ENCODE measurements at places on chromosomes 11 and 22. TPM values are rescaled to one million over a fixed set of nuclear protein-coding genes. Genes with fewer than 3 reads are reported as not detected.

GAL3ST1 gene
- not detected for total RNA-seq

C1QTNF5 gene
- total RNA-seq: not detected

DGCR6 gene
- 0.71 TPM for total RNA-seq

CPT1A gene
- total RNA-seq: 22.6 TPM

MPPED1 gene
- not detected for total RNA-seq

NPAS4 gene
- not detected for total RNA-seq

PYGM gene
- 4.8 TPM for total RNA-seq

- H3K4me3 ChIP-seq: no peak overlapping the region
- no peak overlapping the region for H3K27ac ChIP-seq
- DNase-seq: no peak
- peaks cover 3% of the 10 kb centered on the region for H3K27me3 ChIP-seq
Measured at GRCh38 chr11:30346068-30346688, 23.3 kb downstream of the ARL14EP start.

DNA sequence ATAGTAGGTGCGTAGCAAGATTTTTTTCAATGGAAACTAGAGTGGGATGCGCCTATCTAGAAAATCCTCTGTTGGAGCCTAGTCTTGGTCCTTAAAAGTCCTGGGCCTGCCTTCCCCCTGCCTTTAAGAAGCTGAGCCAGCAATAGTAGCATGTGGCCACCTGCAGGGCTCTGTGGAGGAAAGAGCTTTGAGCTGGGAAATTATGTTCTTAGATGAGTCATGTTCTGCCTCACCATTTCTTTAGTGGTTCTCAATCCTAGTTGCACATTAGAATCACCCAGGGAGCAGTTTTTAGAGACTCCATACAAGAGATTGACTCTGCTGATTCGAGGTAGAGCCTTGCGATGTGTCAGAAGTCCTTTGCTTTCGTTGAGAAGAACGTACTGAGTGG, 133.5 kb downstream of the COMMD9 start:
- H3K4me3 ChIP-seq: no peak overlapping the region
- peaks cover 6% of the 10 kb centered on the region for H3K27me3 ChIP-seq
- DNase-seq: no peak
- H3K36me3 ChIP-seq: no peaks in the 10 kb centered on the region
- H3K4me1 ChIP-seq: no peaks in the 10 kb centered on the region

- no peak overlapping the region for H3K27ac ChIP-seq
- DNase-seq: no peak
- no peaks in the 10 kb centered on the region for H3K4me1 ChIP-seq
- no peaks in the 10 kb centered on the region for H3K36me3 ChIP-seq
Measured at GRCh38 chr22:38016182-38017151, 32.1 kb upstream of the SOX10 start.

GRCh38 chr11:84780689-84781293, 846.4 kb downstream of the DLG2 start:
- DNase-seq: no peak
- no peaks in the 10 kb centered on the region for H3K27me3 ChIP-seq
- H3K4me3 ChIP-seq: no peak overlapping the region
- no peaks in the 10 kb centered on the region for H3K36me3 ChIP-seq
- H3K4me1 ChIP-seq: no peaks in the 10 kb centered on the region
- no peak overlapping the region for H3K27ac ChIP-seq

DNA sequence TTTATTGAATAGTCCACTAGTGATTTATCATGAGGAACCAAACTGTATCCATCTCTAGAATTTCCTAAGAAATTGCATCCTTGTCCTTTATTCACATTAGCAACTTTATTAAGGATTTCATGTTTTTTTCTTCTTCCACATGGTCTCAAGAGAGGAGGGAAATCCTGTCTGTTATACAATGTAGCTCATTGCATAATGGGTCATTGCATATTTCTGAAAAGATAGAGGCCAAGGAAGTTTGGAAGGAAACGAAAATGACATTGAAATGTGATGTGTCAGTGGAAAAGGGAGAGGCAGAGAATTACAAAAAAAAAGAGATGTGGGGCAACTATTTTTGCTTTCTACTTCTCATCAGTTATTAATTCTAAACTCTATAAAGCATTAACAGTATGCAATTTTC, 353.1 kb downstream of the METTL15 start:
- H3K27ac ChIP-seq: no peak overlapping the region
- no peaks in the 10 kb centered on the region for H3K27me3 ChIP-seq
- H3K4me1 ChIP-seq: no peaks in the 10 kb centered on the region
- no peaks in the 10 kb centered on the region for H3K36me3 ChIP-seq

DNA sequence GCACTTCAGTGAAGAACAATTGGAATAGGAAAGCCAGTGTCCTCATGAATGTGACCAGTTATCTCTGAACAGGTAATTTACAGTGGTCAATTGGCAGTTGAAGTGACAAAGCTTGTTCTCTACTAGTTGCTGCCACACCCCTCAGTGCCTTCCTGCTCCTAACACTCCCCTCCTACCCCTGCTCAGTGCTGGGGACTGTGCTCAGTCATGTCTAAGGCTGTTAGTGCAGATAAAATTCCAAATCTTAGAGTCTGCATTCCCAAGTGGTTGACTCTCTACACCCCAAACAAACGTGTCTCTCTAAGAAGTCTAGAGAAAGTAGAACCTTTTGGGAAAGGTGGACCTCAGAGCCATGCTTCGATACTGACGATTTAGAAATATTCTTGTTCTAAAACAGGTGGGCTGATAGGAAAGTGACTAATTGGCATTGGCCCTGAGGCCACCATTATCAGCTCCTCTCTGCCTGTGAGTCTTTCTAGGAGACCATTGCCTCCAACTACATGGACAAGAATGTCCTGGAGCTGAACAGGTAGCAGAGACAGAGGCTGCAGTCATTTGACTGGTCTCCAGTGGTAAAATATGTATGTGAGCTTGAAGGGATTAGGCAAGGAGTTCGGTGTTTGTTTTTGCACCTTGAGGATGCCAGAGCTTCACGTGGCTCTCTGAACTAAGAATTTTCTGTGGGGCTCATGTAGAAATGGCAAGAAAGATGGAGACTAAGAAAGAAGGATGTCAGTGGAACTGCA, 22.1 kb upstream of the NNMT start:
- H3K27ac ChIP-seq: no peak overlapping the region
- H3K4me1 ChIP-seq: no peaks in the 10 kb centered on the region
- H3K36me3 ChIP-seq: no peaks in the 10 kb centered on the region
- H3K4me3 ChIP-seq: no peak overlapping the region

GRCh38 chr22:45891471-45891995, 85.4 kb downstream of the WNT7B start:
- no peak for DNase-seq
- no peaks in the 10 kb centered on the region for H3K4me1 ChIP-seq
- H3K36me3 ChIP-seq: no peaks in the 10 kb centered on the region
- no peaks in the 10 kb centered on the region for H3K27me3 ChIP-seq
- H3K4me3 ChIP-seq: no peak overlapping the region
- H3K27ac ChIP-seq: no peak overlapping the region

DNA sequence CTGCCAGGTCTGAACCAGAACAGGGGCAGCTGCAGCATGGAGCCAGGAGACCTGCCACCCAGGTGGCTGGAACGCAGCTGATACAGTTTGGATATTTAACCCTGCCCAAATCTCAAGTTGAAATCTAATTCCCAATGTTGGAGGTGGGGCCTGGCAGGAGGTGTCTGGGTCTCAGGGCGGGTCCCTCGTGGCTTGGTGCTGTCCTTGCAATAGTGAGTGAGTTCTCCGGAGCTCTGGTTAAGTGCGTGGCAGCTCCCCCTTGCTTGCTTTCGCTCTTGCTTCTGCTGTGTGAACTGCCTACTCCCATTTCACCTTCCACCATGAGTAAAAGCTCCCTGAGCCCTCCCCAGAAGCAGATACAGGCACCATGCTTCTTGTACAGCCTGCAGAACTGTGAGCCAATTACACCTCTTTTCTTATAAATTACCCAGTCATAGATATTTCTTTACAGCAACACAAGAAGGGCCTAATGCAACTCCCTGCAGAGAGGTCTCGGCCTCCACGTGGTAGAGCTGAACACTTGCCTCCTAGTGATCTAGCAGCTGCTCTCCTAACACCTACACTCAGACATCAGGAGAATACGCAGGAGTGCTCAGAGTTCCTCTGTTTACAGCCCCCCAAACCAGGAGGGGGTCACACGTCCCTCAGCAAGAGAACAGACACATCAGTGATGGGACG, 203.7 kb downstream of the CTTN start:
- DNase-seq: no peak
- H3K27ac ChIP-seq: no peak overlapping the region
- H3K4me1 ChIP-seq: no peaks in the 10 kb centered on the region
- H3K36me3 ChIP-seq: no peaks in the 10 kb centered on the region

DNA sequence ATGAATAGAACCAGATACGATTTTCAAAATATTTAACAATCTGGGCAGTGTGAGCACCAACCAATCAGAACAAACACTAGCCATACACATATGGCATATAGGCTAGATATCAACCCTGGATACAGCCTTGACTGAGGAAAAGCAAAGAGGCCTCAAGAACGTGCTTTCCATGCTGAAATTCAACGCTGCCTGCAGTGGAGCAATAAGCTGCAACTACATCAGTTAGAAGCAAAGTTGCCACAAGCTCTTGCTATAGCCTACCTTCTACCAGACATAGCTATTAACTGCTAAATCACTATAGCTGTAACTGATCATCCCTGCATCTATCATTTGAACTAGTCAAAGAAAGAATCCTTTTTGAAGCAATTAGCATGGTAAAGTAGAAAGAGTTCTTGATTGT, 42.5 kb downstream of the DENND5A start:
- H3K27me3 ChIP-seq: no peaks in the 10 kb centered on the region
- no peak for DNase-seq
- H3K4me3 ChIP-seq: no peak overlapping the region
- H3K4me1 ChIP-seq: peaks cover 7% of the 10 kb centered on the region
- no peak overlapping the region for H3K27ac ChIP-seq

DNA sequence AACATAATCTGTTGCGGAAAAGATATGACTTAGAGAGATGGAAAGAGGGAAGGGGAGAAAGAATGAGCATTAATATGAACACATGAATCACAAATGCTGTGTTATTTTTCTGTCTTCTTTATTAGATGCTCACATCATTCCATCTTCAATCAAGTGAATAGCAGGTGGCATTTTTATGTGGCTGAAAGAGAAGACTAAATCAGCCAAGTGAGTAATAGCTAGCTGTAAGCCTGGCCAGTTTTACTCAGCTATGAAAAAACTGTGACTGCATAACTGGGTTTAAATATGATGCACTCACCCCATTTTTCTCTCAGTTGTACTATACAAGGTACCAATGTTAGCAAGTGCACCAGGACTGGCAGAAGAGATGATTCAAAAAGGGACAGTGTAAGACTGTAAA, 571.1 kb downstream of the JRKL start:
- H3K4me3 ChIP-seq: no peak overlapping the region
- no peaks in the 10 kb centered on the region for H3K36me3 ChIP-seq
- no peaks in the 10 kb centered on the region for H3K4me1 ChIP-seq
- no peaks in the 10 kb centered on the region for H3K27me3 ChIP-seq

DNA sequence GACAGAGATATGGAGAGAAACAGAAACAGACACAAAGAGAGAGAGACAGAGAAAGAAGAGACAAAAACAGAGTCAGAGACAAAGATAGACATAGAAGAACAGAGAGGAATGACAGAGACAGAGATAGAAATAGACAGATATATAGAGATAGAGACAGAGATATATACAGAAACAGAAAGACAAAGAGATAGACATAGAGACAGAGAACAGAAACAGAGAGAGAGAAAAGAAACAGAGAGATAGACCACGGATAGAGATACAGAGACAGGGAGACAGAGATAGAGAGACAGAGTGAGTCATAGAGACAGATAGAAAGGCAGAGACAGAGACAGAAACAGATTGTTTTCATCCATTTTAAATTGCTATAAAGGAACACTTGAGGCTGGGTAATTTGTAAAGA, 12.3 kb upstream of the MPEG1 start:
- H3K4me1 ChIP-seq: no peaks in the 10 kb centered on the region
- no peaks in the 10 kb centered on the region for H3K36me3 ChIP-seq
- no peak for DNase-seq
- H3K27me3 ChIP-seq: peaks cover 4% of the 10 kb centered on the region
- no peak overlapping the region for H3K4me3 ChIP-seq

GRCh38 chr11:130096823-130097222, 27.1 kb downstream of the APLP2 start:
- no peak overlapping the region for H3K4me3 ChIP-seq
- DNase-seq: no peak
- H3K36me3 ChIP-seq: no peaks in the 10 kb centered on the region
- H3K27ac ChIP-seq: no peak overlapping the region

- DNase-seq: no peak
- no peak overlapping the region for H3K4me3 ChIP-seq
- H3K4me1 ChIP-seq: no peaks in the 10 kb centered on the region
- H3K27me3 ChIP-seq: peaks cover 9% of the 10 kb centered on the region
Measured at GRCh38 chr11:115135936-115136335, 368.3 kb downstream of the CADM1 start.

GRCh38 chr11:125263268-125263790, 98.8 kb downstream of the PKNOX2 start:
- no peaks in the 10 kb centered on the region for H3K36me3 ChIP-seq
- no peak overlapping the region for H3K4me3 ChIP-seq
- peaks cover 22% of the 10 kb centered on the region for H3K27me3 ChIP-seq
- DNase-seq: no peak

- DNase-seq: peak; percentile 75
- no peaks in the 10 kb centered on the region for H3K27me3 ChIP-seq
- H3K4me3 ChIP-seq: peak overlapping the region; percentile 97
- peaks cover 41% of the 10 kb centered on the region for H3K4me1 ChIP-seq
- H3K36me3 ChIP-seq: peaks cover 46% of the 10 kb centered on the region
- peak overlapping the region; percentile 100 for H3K27ac ChIP-seq
Measured at GRCh38 chr22:23696326-23696851, 5.6 kb downstream of the RGL4 start.

DNA sequence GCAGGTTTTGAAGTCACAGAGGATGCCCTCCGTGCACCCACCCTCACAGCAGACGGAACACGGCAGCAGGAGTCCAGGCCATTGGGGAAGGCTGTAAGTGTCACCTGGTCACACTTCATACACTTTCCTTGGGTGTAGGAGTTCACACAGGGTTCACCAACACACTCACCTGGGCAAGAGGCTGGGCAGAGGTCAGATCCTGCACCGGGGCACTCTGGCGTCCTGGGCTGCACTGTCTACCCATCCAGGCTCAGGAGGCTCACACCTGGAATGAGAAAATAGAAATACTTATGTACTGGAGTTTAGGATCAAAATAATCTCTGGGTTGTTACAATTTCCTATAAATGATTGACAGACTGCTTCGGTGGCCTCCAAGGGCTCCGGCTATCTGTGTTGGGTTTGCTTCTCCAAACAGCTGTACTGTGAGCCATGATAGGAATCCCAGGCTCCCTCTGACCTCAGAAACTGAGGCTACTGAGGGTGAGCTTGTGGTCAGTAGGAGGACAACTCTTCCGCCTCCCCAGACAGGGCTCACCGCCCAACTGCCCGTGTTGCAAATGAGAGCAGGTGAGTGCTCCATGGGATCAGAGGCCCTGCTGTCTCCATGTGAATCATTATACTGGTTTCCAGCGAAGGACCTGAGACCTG, 20.1 kb upstream of the CARS1 start:
- no peak for DNase-seq
- H3K4me1 ChIP-seq: no peaks in the 10 kb centered on the region
- H3K27me3 ChIP-seq: peaks cover 10% of the 10 kb centered on the region
- no peak overlapping the region for H3K27ac ChIP-seq
